ENCODE measurements at places on chromosomes 1 and 21. TPM values are rescaled to one million over a fixed set of nuclear protein-coding genes. Genes with fewer than 3 reads are reported as not detected.

The TEX38 gene
- under 0.01 TPM for total RNA-seq

The RGSL1 gene
- total RNA-seq = not detected

The LRRC38 gene
- total RNA-seq = 0.22 TPM

The FGR gene
- 0.20 TPM for total RNA-seq

The FHAD1 gene
- total RNA-seq = not detected

The LENEP gene
- 0.40 TPM for total RNA-seq

The LRRC39 gene
- total RNA-seq = 0.20 TPM

The KCNQ4 gene
- total RNA-seq = not detected

The PLEKHN1 gene
- total RNA-seq = 0.22 TPM

The APCS gene
- total RNA-seq = not detected

The PIK3CD gene
- 2.8 TPM for total RNA-seq

The WNT3A gene
- not detected for total RNA-seq

The PGLYRP4 gene
- total RNA-seq = not detected

The CYP4X1 gene
- total RNA-seq = 0.87 TPM

The AGT gene
- total RNA-seq = not detected

The TTC39A gene
- 2.4 TPM for total RNA-seq

The C1QB gene
- total RNA-seq = not detected

The GJA9 gene
- total RNA-seq = not detected

The ZNF683 gene
- total RNA-seq = not detected

The CCDC27 gene
- total RNA-seq = not detected

The CD247 gene
- total RNA-seq = not detected

The PDC gene
- total RNA-seq = not detected

The CHODL gene
- total RNA-seq = under 0.01 TPM

The SUCO gene
- total RNA-seq = 12.9 TPM

The RHOU gene
- 29.8 TPM for total RNA-seq

The GREM2 gene
- not detected for total RNA-seq

The FMO5 gene
- 1.1 TPM for total RNA-seq

The C1orf210 gene
- total RNA-seq = not detected

The PROX1 gene
- 86.7 TPM for total RNA-seq

The BARHL2 gene
- total RNA-seq = not detected

The BSND gene
- total RNA-seq = not detected

The HIPK1 gene
- total RNA-seq = 41.9 TPM

The LCE1B gene
- not detected for total RNA-seq

The RCC2 gene
- 54.5 TPM for total RNA-seq

The HMCN1 gene
- total RNA-seq = 13.3 TPM

The KLHDC9 gene
- 0.99 TPM for total RNA-seq

The PLA2G4A gene
- 15.1 TPM for total RNA-seq

The NLRP3 gene
- total RNA-seq = under 0.01 TPM

The MSH4 gene
- total RNA-seq = 0.22 TPM

The TRIM67 gene
- not detected for total RNA-seq

The LMOD1 gene
- total RNA-seq = not detected

The ST6GALNAC3 gene
- 40.5 TPM for total RNA-seq

The OR2T11 gene
- total RNA-seq = not detected

The CD1B gene
- total RNA-seq = not detected

The MIXL1 gene
- under 0.01 TPM for total RNA-seq

The CFAP126 gene
- total RNA-seq = not detected

The HMGN1 gene
- 189 TPM for total RNA-seq

The PTPRU gene
- total RNA-seq = 1.8 TPM

The MAD2L2 gene
- 23.0 TPM for total RNA-seq
